Activated CD4-positive, alpha-beta T cell treated with anti-CD3 and anti-CD28 coated beads, Interleukin-2, Interleukin-4, amounts not matched to agents 100 ng/mL and 50 ng/mL, durations not matched to agents 16 hours and 8 hours (primary cell): ENCODE measurements at places on chromosomes 4 and X.

DNA sequence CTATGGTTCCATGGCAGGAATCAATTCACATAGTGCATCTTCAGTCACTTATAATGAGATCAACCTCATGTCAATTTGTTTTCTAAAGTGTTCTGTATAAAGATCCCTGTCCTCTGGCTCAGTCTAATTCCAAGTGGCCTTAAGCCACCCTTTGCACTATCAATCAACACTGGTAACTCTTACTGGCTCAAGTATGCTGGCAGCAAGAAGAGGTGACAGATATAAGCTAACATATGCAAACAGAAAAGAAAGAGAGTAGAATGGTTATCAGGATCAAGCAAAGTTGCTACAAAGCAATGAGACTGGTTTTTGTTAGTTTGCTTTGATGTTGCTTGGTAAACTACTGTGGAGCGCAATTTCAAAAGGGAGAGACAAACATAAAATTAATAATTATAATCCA, 67.0 kb downstream of the AMMECR1 start:
- no peak for DNase-seq

GRCh38 chrX:46792810-46793188, 33.9 kb upstream of the SLC9A7 start:
- DNase-seq = no peak

GRCh38 chrX:63702556-63702955, 82.5 kb downstream of the ARHGEF9 start:
- DNase-seq = no peak

DNA sequence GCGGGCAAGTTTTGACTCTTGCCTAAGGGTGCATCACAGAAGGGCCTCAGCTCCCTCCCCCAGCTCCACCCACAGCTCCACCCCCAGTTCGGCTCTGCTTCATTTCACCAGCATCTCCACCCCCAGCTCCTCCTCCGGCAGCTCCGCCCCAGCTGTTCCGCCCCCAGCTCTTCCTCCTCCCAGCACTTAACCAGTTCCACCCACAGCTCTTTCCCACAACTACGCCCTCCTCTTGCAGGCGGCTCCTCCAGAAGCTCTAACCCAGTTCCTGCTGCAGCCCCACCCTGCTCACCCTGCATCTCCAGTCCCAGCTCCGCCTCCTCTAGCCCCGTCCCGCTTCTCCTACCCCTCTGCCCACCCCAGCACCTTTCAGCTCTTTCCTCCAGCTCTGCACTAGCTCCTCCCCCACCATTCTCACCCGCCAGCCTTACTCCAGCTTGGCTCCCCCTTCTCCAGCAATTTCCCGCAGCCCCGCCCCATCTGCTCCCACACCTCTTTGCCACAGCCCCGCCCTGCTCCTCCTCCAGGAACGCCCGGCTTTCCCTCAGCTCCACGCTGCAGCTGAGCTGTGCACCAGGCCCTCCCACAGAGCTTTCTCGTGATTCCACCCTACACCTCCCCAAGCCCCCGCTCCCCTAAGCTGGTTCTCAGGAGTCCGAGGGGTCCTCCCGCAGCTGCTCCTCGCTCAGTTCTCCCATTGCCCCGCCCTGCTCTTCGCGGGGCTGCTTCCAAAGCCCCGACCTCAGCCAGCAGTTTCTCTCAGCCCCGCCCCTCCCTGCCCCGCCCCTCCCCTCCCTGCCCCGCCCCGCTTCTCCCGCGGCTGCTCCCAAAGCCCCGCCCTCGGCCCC, 1.3 kb upstream of the EOLA1 start:
- peak; percentile 90 for DNase-seq

DNA sequence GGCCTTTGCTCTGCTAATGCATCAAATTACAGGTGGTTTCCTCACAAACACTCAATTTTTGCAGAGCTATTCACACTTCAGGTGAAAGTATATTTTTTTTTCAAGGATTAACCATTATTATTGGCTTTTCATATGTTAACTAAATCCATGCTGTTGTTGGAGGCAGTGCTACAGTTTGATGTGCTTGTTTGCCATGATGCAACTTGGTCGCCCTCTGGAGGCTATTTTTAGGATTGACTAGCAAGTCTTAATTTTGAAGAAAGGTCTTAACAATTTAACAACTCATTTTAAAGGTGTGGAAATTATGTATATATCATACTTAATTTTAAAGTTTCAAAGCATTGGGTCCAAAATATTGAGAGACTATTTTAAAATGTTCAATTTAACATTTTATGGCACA, 168.8 kb upstream of the FAM47A start:
- DNase-seq = peak; percentile 44

- no peak for DNase-seq
Observed at GRCh38 chr4:1288786-1289185, 905 bp upstream of the MAEA start.

GRCh38 chr4:73751830-73752229, 11.5 kb downstream of the CXCL8 start:
- DNase-seq = no peak

- no peak for DNase-seq
Observed at GRCh38 chrX:13938051-13938828, 91.5 kb downstream of the GEMIN8 start.

GRCh38 chr4:176433983-176434382, 114.2 kb downstream of the SPCS3 start:
- no peak for DNase-seq

DNA sequence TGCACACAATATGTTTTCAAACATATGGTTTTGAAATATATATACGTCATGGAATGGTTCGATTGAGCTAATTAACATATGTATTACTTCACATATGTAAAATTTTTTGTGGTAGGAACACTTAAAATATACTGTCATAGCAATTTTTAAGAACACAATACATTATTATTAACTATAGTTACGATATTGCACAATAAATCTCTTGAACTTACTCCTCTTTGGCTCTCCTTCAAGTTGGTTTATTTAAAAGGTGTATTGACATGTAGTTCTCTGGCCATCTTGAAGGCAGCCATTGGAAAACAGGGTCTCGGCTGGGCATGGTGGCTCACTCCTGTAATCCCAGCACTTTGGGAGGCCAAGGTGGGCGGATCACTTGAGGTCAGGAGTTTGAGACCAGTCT, 53.8 kb downstream of the CASP3 start:
- DNase-seq = no peak
